ENCODE measurements at places on chromosomes 5 and 9. TPM values are rescaled to one million over a fixed set of nuclear protein-coding genes. Genes with fewer than 3 reads are reported as not detected.

DNA sequence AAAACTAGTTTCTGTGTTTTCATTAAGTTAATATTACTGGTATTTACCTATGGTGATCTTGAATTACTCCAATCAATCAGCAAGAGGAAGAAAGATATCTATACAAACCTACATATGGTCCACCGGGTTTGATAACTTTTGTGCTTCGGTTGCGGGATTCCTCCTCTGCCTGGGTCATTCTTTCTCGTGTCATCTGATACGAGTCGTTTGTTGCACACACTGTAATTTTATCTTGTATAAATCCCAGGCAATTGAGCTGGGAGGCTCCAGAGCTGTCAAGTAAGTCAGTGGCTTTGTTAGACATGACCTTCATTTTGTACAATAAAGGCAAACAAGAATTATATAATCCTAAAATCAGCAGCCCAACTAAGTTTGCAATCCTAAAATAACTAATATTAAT lies 48.0 kb downstream of the ELL2 start:
- no peak for DNase-seq

PCSK1 gene
- not detected for total RNA-seq

DNA sequence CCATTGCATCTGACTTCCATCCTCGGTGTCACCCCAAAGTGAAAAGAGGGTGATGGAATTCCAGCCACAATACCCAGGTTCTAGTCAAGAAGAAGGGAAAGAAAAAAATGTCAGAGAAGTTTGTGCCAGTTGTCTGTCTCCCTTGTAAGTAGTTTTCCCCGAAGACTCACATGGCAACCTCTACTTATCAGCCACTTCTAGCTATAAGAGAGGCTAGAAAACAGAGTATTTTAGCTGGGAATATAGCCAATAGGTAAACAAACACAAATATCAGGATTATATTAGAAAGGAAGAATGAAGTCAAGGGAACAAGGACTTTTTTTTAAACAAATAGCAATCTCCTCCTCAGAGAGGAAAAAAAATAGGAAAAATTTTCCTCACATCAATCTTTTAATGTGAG lies 12.2 kb upstream of the ISL1 start:
- DNase-seq: no peak

F2RL1 gene
- 7.0 TPM for total RNA-seq

DNA sequence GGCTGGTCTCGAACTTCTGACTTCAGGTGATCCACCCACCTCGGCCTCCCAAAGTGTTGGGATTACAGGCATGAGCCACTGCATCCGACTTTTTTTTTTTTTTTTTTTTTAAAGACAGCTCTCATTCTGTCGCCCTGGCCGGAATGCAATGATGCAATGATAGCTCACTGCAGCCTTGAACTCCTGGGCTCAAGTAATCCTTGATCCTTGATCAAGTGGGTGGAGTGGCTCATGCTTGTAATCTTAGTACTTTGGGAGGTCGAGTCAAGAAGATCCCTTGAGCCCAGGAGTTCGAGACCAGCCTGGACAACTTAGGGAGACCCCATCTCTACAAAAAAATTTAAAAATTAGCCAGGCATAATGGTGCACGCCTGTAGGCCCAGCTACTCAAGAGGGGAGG lies 8.1 kb downstream of the SEC24A start:
- DNase-seq: no peak

DNA sequence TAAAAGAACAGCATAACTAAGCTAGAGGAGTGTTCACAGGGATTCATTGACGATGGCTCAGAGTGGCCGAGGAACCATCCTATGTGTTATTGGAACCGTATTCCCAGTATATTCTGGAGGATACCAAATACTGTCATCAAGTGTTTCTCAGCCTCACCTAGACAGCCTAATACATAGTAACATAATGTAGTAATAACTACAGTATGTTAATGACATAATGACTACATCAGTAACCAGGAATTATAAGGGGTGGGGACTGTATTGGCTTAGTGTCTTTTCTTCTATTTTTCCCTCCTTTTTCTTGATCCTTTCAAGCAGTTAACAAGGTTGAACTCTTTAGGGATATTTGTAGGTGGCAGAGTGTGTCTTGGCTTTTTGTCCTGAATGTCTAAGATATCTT lies 26.6 kb upstream of the C9 start:
- no peak for DNase-seq

SHOC1 gene
- total RNA-seq: not detected

DNA sequence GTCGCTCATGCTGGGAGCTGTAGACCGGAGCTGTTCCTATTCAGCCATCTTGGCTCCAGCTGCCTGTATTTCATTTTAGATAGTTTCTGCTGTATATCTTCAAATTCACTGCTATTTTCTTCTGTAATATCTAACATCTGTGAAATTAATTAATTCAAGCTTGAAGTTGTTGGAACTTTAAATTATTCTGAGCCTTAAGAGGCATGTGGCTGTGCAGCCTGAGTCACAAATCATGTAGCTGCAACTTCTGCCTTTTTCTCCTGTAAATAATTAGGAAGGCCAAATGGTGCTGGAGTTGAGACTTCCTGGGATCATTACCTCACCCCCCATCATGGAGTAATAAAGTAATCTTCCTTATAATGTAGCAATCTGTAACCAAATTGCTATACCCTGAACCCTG lies 183.3 kb upstream of the PCSK5 start:
- no peak for DNase-seq

LIX1 gene
- total RNA-seq: not detected

GDA gene
- 43.2 TPM for total RNA-seq
